ENCODE measurements at places on chromosomes 16 and 17.

- no peak for DNase-seq
These were observed 51.5 kb downstream of the HIC1 start for GRCh38 chr17:2106308-2106955.

DNA sequence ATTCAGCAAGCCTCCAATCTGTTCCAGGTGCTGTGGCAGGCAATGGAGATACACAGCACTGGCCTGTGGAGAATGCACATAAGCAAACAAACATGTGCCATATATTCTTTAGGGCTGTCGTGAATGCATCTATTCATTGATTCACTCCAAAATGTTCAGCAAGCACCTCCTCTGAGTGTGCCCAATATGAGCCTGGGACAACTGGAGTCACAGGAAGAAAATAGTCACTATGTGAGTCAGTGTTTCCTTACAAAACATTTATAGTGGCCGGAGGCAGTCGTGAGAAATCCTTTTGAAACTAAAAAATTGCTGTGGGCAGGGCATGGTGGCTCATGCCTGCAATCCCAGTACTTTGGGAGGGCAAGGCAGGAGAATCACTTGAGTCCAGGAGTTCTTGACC is 310.1 kb downstream of the CA10 start:
- DNase-seq = no peak

DNA sequence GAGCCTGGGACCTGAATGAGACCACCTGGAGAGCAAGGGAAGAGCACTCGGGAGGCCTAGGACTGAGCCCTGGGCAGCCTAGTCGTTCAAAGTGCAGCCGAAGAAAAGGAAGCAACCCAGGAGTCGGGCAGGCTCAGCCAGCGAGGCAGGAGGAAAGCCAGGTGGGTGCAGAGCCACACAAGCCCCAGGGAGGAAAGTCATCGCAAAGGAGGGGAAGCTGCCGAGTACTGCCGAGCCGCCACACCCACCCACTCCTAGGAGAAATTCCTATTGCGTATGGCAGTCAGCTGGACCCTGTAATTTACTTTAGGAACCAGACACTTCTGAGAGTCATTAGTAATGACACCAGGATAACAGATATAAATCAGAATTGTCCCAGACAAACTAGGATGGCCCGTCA is 187.6 kb downstream of the KATNIP start:
- no peak for DNase-seq

- DNase-seq = no peak
These were observed 9.4 kb downstream of the CD300LF start for GRCh38 chr17:74703311-74703710.

DNA sequence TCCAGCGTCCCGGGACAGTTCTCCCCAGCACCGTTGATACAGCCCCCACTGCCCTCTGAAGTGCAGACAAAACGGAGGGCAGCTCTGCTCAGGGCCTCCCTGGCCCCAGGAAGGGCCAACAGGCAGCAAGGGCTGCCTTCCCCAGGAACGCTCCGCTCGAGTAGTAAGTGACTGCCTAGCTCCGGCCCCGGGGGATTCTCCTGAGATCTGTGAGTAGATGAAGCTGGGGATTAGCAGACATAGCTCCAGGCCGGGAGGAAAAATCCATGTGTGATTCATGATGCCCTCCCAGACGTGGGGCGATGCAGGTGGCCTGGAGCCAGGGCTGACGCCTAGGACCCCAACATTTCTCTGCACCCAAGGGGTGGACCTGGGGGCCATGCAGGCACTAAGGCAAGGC is 85.3 kb downstream of the ENGASE start:
- no peak for DNase-seq

DNA sequence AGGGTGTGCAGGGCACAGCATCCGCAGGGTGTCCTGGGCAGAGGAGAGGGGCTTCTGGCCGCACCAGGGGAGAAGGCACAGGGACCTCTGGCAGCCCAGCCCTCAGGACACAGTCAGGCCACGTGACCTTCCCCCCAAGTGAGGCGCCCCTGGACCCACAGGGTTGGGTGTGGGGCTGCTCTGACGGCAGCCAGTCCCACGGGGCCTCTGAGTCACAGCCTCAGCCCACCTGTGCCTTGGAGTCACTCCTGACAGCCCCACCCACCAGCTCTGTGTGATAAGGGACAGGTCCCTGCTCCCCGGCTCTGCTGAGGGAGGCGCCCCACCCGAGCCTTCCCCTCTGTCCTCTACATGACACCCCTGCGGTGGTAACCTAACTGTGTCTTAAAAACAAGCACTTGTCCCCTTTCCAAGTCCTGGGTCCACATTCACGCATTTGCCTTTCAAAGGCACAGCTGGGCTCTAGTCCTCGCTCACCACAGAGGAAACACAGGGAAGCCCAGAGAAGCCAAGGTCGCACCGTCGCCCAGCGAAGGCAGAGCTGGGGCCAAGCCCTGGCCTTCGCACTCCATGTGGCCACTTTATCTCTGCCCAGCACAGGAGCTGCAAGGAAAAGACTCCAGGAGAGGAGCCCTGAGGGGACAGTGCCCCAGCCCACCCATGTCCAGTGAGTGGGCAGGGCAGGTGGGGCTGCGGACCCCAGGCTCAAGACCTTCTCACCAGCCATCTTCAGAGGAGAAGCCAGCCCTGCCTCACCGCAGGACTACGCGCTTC is 5.1 kb upstream of the NPTX1 start:
- no peak for DNase-seq

DNA sequence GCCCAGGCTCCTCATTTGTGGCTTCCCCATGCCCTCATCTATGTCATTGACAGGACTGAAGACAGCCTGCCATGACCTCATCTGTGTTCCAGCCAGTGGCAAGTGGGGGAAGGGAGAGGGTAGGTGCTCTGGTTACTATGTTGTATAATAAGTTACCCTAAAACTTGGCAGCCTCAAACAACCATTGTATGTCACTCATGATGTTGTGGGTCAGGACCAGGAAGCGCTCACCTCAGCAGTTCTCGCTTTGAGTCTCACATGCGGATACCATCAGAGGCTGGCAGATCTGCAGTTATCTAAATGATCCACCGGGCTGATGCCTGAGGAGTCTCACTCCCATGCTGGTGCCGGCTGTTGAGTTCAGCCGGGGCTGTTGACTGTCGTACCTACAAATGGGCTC is 89.0 kb upstream of the TMEM97 start:
- DNase-seq = no peak
